Kidney glomerular epithelial cell (primary cell): ENCODE measurements at places on chromosomes 7 and 10.
A peak's percentile ranks its signal among the peaks of the same experiment; 100 is the strongest.

DNA sequence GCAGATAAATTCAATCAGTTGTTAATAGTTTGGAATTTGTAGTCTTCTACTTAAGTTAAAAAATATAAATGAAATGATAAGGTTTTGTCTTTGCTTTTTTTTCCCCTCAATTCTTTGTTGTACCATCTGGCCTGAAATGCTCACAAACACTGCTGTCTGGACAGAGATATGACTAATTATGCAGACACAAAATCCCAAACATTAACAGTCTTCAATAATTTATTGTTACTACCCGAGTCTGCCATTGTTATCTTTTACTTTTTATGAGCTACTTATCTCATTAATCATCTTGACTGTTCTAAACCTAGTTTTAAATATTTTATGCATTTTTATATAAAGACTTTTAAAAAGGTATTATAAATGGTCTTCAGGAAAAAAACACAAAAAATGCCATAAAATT lies 64.7 kb upstream of the THSD7A start:
- DNase-seq: peak; percentile 5

DNA sequence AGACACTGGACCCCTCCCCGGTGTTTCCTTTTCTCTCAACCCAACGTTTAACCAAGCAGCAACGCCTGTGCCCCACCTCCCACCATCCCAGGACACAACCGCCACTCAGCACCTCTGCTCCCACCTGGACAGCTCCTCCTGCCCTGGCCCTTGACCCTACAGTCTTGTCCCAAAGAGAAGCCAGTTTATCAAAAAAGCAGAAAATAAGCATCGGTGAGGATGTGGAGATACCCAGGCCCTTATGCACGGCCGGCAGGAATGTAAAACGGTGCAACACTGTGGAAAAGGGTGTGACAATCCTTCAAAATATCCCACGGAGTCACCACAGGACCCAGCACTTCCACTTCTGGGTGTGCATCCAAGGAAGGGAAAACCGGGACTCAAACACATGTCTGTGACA lies 176.2 kb upstream of the RNF32 start:
- no peak for DNase-seq

DNA sequence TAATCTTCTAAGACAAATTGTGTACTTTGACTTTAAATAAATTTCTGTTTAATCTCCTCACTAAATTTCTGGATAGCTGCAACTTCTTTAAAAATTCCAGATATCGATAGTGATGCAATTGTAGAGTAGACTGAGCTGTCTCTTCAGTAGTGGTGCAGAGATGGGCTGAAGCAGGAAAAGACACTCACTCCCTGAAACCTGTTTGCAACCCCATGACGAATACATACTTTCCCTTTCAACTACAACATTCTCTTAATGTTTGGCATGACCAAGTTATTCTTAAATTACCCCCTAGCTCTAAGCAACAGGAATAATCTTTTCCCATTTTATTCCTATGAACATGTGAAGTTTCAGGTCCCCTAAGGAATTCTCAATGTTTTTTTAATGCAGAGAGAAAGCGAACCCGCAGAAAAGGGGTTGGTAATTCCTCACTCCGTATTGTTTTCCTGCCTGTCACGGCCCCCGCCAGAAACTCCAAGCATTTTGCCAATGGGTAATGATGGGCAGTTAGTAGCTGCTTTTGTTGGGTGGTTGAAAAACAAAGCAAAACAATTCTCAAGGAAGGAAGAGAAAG lies 1.3 kb downstream of the THSD7A start:
- peak; percentile 55 for DNase-seq

DNA sequence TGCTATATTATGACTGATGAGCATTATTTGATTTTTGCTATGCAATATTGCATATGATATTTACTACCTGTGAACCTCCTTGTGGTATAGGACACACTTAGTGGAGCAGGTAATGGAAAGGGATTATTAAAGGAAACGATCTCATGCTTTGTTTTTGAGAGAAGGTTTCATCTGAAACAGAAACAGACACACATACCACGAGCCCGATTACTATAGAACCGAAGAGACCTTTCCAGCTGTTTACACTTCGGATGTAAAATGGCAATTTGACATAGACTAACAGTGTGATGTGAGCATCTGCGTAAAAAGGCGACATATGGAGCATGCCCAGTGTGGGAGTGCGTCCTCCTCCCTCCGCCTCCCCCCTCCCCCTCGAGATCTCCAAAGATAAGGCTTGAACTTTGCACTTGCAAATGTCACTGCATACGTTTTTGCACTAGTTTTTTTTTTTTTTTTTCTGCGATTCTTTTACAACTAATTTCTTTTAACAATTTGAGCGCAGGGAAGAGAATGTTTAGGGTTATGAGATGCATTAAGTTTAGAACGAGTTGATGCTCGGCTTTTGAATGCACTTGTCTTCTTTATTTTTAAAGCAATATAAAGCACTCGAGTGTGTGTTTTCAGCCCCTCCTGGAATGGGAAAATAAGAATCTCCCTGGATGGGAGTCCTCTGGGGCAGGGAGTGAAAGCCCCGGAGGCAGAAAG lies 251.0 kb downstream of the NSUN6 start:
- DNase-seq: no peak

GRCh38 chr10:121998462-121998861 lies 9.5 kb downstream of the TACC2 start:
- DNase-seq: no peak

DNA sequence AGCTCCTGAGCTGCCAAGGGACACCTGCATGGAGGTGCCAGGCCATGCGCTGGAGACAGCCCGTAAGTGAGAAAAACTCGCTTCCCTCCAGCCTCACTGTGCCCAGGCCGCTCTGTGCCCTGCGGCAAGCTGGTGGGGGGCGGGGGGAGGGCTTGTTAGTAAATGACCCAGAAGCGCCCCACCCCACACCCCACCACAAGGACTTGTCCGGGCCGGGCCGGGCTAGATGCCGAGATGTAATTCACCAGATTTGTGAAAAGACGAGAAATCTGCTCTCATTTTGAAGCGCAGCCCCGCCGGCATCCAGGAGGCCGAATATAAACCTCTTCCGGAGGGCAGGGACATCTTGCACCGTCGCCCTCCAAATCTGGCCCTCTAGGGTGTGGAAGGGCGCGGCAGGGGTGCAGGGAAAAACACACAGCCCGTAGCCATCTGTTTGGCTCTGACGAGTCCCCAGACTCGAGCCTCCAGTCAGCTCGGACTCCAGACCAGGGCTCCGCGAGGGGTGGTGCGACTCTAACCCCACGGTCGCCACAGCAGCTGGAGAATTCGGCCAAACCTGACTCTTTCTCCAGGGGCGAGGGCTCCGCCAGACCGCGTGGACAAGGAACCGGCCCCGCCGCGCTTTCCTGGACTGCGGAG lies 14.8 kb downstream of the TLX1 start:
- DNase-seq: no peak

DNA sequence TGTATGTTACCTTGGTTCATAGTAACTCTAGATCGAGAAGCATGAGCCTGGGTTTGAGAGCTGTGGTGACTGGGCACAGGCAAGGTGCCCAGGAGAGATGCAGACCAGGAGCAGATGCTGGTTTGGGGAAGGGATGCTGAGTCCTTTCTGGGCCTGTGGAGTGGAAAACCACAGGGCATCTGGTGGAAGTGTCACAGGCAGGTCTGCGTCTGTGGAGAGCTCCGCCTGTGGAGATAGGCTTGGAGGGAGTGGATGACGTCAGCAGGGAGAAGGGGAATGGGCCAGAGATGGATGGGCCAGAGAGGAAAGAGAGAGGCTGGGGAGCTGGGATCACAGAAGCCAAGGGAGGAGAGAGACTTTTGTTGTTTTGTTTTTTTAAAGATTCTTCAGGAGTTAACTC lies 14.8 kb downstream of the CYP26A1 start:
- DNase-seq: no peak

DNA sequence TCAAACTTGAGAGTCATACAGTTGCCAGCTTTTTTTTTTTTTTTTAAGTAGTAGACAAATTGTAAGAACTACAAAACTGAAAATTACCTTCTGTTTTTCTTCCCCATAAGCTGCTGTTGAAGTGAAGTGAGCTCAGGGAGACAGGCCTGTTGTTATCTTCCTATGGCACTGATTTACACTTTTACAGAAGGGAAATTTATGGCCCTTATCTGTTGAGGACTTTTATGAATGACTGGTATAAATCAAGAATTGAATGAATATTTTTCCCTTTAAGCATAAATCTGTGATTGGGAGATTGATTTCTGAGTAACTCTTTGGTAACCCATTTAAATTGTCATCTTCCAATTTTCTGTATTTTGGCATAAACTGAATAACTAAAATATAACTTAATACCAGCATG lies 124.0 kb downstream of the SDK1 start:
- no peak for DNase-seq

DNA sequence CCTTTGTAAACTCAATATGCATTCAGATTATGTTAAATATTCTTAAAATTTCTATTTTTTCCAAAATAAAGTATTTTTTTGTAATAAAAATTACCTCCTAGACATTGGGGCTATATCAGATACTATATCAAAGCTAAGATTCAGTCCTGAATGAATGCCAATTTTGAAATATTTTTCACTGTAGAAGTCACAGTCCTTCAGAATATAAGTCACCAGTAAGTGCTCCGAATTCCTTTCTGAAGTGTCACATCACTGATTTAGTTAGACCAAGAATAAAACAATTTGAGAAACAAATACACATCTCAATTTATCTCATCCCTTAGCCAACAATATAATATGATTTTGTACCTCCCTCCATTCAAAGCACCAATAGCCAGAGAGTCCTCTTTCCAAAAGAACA lies 33.9 kb upstream of the GSAP start:
- DNase-seq: no peak

- DNase-seq: no peak
These were observed 117.7 kb downstream of the ARID5B start for GRCh38 chr10:62019013-62019684.
